Endodermal cell (in vitro differentiated cells): ENCODE measurements at places on chromosomes 3 and 15.

DNA sequence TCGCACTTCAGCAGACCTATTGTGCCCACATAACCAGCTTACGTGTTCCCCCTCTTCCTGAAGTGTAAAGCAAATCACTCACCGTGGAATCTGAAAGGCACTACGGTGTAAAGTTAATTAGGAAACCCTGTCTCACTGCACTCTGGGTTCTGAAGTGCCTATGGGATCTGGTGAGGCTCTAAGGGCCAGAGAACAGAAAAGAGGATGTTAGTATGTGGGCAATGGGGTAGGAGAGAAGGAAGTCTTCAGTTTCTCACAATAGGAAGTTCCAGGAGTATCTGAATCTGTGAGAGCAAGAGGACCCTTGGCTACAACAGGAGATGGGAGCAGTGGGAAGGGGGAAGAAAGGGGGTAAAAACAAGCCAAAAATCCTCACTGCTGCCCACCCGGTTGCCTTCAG is 71.4 kb downstream of the ITGB5 start:
- DNase-seq = no peak

DNA sequence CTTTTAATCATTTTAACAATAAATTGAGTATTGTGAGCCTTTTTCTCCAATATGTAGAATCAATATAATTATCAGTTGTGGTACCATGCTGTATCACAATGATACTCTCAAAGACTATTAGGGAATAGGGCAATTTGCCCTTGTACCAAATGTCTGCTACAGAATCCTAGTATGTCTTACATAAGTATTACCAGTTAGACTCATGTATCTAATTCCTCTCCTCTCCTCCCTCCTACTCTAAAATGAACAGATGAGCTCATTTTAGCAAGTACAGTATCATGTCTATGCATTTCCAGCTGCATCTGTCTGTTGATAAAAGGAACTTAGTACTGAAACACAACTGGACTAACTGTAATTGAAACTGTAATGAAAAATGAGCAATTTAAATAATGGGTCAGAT is 124.3 kb upstream of the ATP11B start:
- no peak for DNase-seq

DNA sequence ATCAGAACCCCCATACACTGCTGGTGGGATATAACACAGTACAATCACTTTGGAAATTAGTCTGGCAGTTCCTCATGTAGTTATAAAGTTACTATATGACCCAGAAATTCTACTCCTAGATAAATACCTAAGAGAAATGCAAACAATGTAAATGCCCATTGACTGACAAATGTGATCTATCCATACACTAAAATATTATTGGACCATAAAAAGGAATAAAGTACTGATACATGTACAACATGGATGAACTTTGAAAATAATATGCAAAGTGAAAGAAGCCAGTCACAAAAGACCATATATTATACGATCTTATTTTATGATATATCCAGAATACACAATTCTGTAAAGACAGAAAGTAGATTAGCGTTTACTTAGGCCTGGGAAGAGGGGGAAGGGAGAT is 7.8 kb downstream of the IMPG2 start:
- no peak for DNase-seq

DNA sequence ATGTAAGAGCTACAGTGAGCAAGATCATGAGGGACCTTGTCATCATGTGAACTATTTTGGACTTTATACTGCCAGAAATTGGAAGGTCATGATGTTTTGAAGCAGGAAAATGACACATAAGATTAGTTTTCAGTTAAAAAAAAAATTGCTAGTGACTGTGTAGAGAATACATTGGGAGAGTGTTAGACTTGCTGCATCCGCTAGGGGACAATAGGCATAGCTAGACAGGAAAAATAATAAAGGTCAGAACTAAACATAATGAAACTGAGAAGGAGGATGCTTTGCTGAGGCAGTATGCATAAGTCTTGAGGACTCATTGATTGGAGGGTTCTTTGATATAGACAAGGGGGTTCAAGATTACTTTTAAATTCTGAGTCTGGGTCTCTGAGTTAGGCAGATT is 275.8 kb upstream of the KCNH8 start:
- DNase-seq = no peak

GRCh38 chr3:128077202-128077624 is 25.0 kb downstream of the SEC61A1 start:
- no peak for DNase-seq

DNA sequence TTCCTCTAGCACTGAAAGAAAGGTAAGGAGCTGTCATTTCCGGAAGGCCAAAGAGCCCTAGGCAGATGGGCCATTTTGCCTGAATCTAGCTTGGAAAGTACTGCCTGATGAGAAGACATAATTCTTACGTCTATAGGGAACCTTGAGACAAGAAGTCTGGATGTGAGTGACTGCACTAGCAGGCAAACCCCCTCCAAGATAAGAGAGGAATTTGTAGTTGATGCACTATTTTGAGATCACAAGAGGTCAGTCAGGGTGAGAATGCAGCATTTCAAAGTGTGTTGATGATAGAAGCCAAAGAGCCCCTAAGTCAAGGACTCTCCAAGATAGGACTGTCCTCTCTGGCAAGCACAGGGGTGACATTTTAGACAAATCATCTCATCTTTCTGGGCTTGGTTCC is 99.2 kb downstream of the HES1 start:
- DNase-seq = no peak

DNA sequence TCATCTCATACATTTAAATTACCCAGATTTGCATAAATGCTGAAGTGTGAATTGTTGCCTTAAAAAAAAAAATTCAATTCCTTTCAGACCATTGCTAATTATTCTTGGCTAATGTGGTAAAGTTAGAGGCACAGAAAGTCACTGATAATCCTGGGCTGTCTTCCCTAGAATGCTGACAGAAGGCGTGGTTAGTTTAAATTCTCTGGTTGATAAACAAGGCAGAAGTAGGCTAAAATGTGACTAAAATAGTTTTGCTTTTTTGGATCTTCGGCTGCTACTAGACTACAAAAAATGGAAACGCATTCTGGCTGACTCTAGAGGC is 193.7 kb downstream of the OTOL1 start:
- no peak for DNase-seq

GRCh38 chr3:170323331-170323730 is 34.2 kb upstream of the SKIL start:
- no peak for DNase-seq

DNA sequence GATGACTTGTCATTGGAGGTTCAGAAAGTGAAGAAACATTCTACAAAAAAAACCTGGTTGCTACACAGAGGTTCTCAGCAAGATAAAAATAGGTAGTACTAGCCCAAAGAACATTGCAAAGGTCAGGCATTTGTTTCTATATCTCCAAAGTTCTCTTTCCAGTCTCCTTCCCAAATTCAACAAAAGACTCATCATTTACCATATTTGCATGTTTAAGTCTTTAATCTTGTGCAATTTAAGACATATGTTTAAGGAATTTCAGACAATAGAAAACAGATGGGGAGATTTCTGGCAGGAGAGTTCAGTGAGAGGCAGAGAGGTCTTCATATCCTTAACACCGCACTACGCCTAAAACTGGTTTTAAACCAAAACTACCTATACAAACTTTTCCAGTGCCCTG is 173.8 kb upstream of the THBS1 start:
- DNase-seq = no peak

GRCh38 chr3:163490119-163490518 is 1588.2 kb downstream of the SI start:
- DNase-seq = peak; percentile 93

DNA sequence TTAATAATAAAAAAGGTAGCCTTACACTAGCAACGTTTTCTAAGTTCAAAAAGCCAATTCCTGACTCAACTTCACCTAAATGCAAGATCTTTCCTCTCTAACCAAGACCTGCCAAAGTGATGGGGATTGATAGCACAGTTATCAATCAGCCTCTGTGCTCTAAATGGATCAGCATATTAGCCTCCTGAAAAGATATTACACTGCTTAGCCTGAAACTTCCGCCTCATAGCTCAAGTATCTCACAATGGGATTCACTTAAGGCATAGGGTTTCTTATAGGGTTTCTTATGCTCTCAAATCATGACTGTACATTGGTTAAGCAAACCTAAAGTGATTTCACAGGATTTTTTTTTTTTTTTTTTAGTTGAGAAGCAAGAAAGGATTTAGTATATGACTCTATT is 436 bp upstream of the SLC9A9 start:
- no peak for DNase-seq

DNA sequence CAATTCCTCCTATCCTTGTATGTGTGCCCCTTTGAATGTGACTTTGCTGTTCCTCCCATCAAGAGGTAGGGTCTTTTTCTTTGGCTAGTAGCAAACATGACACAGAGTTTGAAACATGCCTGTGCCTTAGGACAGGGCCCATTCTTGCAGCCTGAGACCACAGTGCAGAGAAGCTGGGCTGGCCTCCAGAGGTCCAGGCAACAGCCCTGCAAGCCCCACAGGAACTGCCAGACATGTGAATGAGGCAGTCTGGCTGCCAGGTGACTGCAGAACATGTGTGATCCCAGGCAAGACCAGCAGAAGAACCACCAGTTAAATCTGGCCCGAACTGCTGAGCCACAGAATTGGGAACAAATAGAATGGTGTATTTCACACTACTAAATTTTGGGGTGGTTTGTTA is 1.2 kb upstream of the HGD start:
- DNase-seq = peak; percentile 55

GRCh38 chr3:10632741-10633140 is 127.4 kb upstream of the ATP2B2 start:
- no peak for DNase-seq

DNA sequence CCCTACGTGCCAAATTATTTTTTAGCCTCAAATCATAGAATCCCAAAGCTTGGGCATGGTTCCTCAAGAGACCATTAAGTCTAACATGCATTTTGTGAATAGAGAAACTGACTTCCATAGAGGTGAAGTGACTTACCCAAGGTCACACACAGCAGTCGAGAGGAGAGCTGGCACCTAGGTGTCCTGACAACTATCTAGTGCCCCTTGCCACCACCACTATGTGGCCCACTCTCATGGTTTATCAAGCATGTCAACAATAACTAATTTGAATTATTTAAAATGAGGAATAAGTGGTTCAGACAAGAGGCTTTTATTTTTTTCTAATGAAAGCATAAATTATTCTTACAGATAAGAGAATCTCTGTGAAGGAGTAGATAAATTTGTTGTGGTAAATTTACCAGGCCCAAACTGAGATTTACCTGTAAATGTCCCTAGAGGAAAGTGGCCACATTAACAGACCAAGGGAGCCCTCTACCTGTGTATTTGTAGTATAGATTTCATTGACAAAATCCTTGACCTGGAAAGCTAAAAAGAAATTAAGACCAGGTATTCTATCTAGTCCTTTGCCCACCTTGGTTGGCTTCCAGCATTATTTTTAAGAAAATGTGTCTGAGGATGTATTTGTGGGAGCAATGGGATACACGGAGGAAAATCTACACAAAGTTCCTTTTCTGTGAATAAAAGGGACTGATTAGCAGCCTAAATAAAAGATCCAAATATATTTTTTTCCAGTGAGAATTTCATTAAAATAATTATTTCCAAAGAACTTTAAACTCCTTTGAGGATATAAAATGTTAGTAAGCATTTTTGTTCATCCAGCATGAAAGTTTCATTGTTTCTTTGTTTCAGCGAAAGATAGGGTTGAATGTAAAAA is 49.1 kb downstream of the IQCH start:
- DNase-seq = no peak

GRCh38 chr3:12342151-12342550 is 53.3 kb downstream of the PPARG start:
- DNase-seq = no peak

- DNase-seq = no peak
These were observed 341.5 kb upstream of the DNAJC19 start for GRCh38 chr3:181330821-181331563.

DNA sequence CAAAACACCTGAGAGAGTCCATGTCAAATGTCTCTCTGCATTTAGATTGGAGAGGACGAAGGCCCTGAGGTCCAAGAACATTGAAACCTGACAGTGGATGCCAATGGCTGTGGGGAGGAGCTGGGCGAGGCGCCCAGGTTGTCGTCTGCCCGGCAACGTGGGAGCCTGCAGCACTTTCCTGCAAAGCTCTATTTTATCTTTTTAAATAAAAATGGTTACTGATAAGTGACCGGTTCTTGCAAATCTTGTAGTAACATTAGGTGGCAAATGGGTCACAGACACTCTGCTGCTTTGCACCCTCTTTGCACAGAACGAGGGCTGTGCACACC is 19.5 kb upstream of the FANCD2 start:
- DNase-seq = no peak

GRCh38 chr15:77112838-77113504 is 42.1 kb upstream of the TSPAN3 start:
- DNase-seq = peak; percentile 64

GRCh38 chr3:46478341-46478740 is 13.6 kb upstream of the LTF start:
- no peak for DNase-seq

GRCh38 chr3:127685708-127686511 is 13.2 kb downstream of the ABTB1 start:
- DNase-seq = peak; percentile 45

GRCh38 chr15:40933517-40933902 is 4.4 kb downstream of the DLL4 start:
- DNase-seq = no peak

- no peak for DNase-seq
These were observed 158.9 kb downstream of the TBC1D5 start for GRCh38 chr3:17583530-17583929.

DNA sequence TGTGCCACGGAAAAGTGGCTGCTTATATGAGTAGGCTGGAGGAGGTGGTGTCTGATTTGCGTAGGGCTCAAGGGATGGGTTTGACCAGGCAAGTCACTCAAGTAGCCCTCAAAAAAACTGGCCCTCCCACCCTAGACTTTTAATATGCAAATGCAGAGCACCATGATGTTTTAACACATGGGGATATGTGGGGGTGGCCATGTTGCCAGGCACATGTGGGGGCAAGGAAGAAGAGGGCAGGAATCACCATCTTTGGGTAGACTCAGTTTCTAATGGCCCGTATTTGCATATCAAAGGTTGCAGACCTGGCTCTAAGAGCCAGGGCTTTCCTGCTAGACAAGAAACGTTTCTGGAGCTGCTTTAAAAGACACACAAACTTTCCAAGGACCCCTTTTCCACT is 307.2 kb upstream of the NDN start:
- peak; percentile 48 for DNase-seq

- no peak for DNase-seq
These were observed 58.3 kb downstream of the CACNA1D start for GRCh38 chr3:53552730-53553129.

DNA sequence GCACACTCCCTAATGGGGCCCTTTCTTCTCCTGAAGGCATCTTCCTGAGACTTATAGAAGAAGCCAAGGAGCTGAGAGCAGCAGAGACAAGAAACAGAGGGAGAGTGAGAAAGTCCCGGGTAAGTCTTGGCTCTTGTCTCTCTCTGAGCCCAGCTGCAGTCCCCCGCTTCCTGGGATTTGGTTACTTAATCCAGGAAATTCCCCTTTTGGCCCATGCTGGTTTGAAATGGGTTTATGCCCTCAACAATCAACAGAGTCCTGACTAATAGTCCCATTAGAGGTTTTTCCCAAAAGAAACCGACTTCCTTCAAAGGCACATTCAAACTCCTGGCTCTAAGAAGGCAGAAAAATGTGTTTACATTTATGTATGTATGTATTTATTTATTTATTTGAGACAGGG is 22.0 kb downstream of the TMEM158 start:
- no peak for DNase-seq

GRCh38 chr15:89822026-89822425 is 7.4 kb upstream of the ANPEP start:
- no peak for DNase-seq

GRCh38 chr3:193457526-193457925 is 79.0 kb upstream of the ATP13A5 start:
- DNase-seq = no peak
